ENCODE measurements at places on chromosomes 1 and 21.

- no peak for DNase-seq
These were observed 52.6 kb downstream of the LAMC1 start for GRCh38 chr1:183075861-183076260.

GRCh38 chr1:78492386-78492950 is 1.7 kb downstream of the PTGFR start:
- no peak for DNase-seq

- no peak for DNase-seq
These were observed 27.2 kb downstream of the RCC2 start for GRCh38 chr1:17412093-17412870.

GRCh38 chr1:174967845-174968705 is 31.7 kb upstream of the CACYBP start:
- no peak for DNase-seq

GRCh38 chr1:56123421-56123820 is 455.9 kb downstream of the PLPP3 start:
- no peak for DNase-seq

GRCh38 chr1:244187310-244187709 is 136.2 kb downstream of the ZBTB18 start:
- no peak for DNase-seq

GRCh38 chr1:25103164-25103795 is 129.0 kb downstream of the SYF2 start:
- DNase-seq = no peak

- DNase-seq = no peak
These were observed 39.7 kb downstream of the UBE2U start for GRCh38 chr1:64242895-64243756.

DNA sequence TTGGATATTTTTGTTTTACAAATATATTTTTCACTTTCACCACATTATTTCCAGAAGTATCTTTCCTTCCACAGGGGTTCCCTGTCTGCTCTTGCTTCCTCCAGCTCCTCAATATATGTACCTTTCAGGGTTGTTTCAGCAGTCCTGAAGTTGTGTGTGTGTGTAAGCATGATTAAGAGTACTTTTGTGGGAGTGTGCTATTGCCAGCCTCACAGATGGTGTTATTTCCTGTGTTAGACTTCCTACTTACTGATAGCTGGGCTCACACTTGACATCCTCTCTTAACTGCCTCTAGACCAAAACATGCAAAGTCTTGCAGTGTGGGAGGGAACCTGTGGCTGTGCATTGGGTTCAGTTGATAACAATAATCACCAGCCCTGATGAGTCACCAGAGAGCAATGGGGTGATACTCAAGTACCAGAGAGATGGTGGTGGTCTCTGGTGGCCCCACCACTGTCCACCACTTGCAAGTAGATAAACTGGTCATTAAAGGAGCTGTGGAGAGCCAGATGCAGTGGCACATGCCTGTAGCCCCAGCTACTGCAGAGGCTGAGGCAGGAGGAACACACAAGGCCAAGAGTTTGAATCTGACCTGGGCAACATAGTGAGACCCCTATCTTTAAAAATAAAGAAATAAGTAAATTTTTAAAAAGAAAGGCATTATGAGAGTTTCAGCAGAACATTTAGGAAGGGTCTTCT is 126.7 kb downstream of the NR5A2 start:
- peak; percentile 93 for DNase-seq

- DNase-seq = no peak
These were observed 27.0 kb downstream of the SIM2 start for GRCh38 chr21:36725793-36726386.

GRCh38 chr1:175222296-175222938 is 29.8 kb upstream of the KIAA0040 start:
- DNase-seq = no peak
